ENCODE measurements at places on chromosomes 13 and 19.
A peak's percentile ranks its signal among the peaks of the same experiment; 100 is the strongest.

DNA sequence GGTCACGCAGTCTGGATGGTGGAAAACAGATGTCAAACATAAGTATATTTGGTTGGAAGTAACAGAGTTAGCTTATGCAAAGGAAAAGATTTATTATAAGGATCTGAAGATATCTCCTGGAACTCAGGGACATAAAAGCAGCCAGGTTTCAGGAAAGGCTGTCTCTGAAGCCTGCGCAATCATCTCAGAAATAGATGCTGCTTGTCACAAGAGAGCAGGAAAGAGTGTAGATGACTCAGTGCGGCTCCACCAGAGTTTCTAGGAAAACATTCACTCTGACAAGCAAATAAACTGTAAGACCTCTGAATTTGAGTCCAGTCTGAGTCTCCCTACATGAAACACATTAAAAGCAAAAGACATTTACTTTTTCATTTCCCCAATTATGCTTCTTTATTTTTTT is 220.4 kb upstream of the HTR2A start:
- no peak for DNase-seq

- DNase-seq: no peak
Measured at GRCh38 chr19:17391371-17392151, 2.4 kb downstream of the CCDC194 start.

DNA sequence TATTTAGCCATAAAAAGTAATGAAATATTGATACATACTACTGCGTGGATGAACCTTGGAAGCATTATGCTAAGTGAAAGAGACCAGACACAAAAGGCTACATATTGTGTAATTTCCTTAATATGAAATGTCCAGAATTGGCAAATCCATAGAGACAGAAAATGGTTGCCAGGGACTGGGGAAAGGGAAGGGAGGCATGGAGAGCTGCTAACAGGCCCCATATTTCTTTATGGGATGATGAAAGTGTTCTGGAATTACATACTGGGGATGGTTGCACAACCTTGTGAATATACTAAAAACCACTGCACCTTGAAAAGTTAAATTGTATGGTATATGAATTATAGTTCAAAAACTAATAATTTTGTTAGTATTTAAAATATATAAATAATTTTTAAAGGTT is 3.6 kb downstream of the IFT88 start:
- DNase-seq: no peak

DNA sequence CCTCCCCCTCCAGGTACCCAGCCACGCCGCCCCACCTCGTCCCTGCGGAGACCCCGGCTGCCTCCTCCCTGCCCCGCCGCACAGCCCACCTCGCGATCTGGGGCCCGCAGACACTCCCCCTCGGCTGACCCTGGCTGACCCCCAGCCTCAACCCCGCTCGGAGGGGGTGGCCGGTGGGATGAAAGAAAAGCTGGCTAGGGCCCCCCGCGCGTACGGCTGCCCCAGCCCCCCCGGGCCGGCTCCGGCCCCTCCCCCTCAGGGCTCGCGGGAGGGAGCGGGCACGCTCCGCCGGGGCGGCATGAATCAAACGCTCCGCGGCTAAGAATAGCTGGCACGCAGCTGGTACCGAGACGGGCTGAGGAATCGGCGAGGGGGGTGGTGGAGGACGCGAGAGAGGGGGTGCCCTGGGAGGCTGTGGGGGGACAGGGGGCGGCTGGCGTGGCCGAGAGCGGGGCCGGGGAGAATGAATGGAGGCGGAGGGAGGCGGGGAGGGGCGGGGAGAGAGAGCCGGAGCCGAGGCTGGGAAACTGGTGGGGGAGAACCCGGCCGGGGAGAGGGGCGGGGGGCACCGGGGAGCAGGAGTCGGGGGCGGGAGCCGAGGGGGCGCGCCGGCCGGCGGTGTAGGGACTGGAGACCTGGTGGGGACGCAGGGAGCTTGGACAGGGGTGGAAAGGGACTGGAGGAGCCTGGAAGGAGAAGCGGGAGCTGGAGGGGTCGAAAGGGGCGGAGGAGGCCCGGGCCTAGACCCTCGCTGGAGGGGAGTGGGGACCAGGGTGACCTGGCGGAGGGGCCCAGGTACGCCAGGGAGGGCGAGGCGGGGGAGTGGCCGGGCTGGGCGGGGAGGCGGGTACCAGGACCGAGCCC is 1.1 kb downstream of the SHANK1 start:
- no peak for DNase-seq

DNA sequence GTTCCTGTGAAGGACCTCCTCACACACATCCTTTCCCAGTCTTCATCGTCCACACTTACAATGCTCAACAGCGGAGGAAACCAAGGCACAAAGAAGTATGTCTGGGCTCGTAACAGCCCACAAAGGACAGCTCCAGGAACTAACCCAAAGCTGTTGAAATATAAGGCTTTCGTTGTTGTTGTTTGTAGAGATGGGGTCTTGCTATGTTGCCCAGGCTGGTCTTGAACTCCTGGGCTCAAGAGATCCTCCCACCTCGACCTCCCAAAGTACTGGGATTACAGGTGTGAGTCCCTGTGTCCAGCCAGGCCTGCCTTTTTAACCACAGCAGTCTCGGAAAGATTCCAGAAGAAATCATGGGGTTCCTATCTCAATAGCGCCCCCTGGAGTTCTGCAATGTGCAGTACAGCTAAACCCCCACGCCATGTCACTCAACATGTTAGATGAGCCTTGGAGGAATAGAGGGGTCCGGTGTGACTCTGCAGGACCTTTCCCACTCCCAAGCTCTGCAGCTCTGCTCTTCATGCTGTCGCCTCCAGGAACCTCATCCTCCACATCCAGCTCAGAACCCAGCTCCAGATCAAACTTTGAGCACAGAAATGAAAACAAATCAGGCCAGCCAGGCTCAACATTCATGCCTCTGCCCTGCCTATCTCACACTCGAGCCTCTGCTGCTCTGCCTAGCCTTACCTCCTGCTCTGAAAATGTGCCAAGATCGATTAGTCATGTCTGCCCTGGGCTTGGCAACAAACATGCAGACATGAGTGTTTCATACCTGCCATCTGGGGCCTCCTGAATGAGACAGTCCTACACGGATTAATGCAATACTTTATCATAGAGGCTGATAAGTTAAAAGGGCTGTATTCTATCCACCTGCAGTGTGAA is 7.5 kb downstream of the PLA2G4C start:
- peak; percentile 19 for DNase-seq

- no peak for DNase-seq
Measured at GRCh38 chr19:5127717-5128116, 158.8 kb downstream of the KDM4B start.

DNA sequence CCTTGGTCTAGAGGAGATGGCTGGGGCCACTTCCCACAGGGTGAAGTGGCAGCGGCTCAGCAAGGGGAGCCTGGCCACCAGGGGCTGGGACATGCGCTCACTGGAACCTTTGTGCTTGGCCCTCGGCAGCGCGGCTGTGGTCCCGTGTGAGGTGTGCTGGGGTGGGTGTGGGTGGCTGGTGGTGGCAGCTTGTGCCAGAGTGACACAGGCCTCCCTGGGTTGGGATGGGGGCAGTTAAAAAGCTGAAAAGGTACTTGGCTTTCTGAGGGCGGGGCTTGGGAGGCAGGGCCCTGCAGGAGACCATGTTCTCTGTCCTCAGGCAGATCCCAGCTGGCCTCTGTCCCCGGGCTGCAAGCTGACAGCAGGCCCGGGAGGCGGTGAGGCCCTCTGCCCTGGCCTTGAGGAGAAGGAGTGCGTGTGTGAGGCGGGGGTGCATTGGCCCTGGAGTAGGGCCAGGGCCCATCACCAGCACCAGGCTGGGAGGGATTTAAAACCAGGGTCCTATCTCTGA is 17.3 kb downstream of the MPND start:
- no peak for DNase-seq

- DNase-seq: no peak
Measured at GRCh38 chr19:3408996-3409345, 42.6 kb downstream of the NFIC start.

DNA sequence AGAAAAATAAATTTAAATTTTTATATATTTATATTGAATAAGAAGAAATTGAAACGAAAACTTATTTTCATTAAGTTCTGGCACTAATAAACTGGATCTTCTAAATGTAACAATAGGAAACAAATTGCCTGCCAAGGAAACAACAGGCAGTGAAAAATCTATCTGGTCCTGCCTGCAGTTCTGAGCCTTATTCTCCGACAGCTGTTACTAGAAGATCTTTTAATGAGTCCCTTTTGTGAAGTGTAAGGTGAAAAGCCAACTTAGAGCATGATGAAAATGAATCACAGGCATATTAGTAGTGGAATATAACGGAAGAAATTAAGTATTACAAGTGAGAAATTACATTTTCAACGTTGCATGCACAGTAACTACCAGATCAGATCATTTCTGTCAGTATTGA is 1002.7 kb upstream of the PCDH20 start:
- DNase-seq: no peak

DNA sequence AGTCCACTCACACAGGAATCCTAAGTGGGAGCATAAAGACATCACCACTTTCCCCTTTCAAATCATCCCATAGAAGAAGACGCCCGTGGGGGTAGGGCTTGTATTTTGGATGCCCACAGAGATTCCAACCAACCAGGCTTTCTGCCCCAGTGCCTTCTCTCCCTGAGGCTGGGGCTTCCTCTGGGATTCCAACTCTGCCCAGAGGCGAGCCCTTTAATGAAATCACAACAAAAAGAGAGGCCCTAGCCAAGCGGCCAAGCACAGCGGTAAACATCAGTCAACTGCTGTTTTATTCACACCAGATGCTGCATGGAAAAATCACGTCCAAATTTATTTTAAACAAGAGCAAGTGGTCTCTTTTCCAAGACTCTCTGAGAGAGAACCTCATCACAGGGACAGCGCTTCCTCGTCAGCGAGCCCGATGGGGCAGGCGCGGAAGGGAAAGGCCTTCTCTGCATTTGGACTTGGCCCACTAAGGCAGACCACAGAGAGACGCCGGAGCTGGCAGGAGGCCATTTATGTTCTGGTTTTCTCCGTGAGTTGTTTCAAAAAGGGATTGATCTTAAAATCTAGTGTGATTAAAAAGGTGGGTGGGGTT is 31.5 kb downstream of the ADPRHL1 start:
- DNase-seq: no peak

- DNase-seq: no peak
Measured at GRCh38 chr19:49682274-49682673, 5.2 kb downstream of the PRMT1 start.

DNA sequence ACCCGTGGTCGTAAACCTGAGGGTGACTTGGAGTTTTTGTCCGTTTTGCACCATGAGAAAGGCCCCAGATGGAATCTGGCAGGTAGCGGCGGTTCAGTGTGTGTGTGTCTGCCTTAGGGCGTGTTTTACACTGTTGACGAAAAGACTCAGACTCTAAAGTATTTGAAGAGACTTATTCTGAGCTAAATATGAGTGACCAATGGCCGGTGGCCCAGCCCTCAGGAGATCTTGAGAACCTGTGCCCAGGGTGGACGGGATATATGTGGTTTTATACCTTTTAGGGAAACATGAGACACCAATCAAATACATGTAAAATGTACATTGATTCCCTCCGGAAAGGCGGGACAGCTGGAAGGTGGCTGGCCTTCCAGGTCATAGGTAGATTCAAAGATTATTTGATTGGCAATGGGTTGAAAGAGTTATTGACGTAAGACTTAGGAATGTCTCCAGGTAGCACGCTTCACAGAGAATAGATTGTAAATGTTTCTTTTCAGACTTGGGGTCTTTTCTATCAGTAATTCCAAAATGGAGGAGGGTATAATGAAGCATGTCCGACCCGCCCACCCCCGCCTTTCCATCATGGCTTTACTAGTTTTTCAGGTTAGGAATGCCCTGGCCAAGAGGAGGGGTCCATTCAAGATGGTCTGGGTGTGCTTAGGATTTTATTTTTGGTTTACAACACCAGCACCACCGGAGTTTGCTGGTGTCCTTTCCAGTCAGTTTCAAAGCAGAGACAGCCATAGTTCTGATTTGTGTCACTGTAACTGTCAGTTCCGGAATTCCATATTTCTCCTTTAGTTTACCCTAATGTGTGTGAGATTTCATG is 1.0 kb upstream of the ZNF529 start:
- DNase-seq: no peak

- no peak for DNase-seq
Measured at GRCh38 chr19:18173054-18173571, 500 bp upstream of the IFI30 start.

DNA sequence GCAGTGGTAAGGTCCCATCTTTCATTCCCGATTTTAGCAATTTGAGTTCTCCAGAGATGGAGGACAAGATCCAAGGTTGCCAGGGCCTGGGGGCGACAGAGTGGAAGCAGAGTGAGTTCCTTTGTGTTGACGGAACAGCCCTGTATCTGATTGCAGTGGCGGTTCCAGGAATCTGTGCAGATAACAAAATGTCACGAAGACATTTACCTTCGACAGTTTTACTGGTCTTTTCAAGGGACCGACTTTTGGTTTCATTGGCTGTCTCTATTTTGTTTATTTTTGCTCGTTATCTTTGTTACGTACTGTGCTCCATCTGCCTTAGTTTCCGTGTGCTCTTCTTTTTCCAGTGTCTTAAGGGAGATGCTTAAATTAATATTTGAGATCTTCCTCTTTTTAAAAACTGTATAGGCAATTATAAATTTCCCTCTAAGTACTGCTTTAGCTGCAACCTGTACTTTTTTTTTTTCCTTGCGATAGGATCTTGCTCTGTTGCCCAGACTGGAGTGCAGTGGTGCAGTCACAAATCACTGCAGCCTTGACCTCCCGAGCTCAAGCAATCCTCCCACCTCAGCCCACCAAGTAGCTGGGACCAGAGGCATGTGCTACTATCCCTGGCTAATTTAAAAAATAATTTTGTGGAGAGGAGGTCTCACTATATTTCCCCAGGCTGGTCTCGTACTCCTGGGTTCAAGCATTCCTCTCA is 23.2 kb downstream of the KDM4B start:
- no peak for DNase-seq

- no peak for DNase-seq
Measured at GRCh38 chr19:21835429-21835809, 563 bp downstream of the ZNF43 start.

GRCh38 chr13:50651922-50652321 is 191.6 kb downstream of the DLEU7 start:
- no peak for DNase-seq

- no peak for DNase-seq
Measured at GRCh38 chr19:28330831-28331230, 882.1 kb downstream of the UQCRFS1 start.

GRCh38 chr13:28653111-28653510 is 5.8 kb upstream of the POMP start:
- no peak for DNase-seq

- DNase-seq: no peak
Measured at GRCh38 chr13:87497426-87497825, 173.7 kb upstream of the SLITRK5 start.

DNA sequence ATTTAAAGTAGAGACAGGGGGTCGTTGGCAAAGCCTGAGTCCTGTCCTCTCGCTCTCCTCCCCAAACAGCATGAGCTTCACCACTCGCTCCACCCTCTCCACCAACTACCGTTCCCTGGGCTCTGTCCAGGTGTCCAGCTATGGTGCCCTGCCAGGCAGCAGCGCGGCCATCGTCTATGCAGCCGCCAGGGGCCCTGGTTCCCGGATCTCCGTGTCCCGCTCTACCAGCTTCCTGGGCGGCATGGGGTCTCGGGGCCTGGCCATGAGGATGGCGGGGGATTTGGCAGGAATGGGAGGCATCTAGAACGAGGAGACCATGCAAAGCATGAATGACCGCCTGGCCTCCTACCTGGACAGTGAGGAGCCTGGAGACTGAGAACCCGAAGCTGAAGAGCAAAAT is 1117.2 kb upstream of the MIR17HG start:
- no peak for DNase-seq

- no peak for DNase-seq
Measured at GRCh38 chr13:26956522-26957142, 196.0 kb upstream of the GPR12 start.

All from CD4-positive, alpha-beta T cell treated with Interleukin-6 at 100 ng/mL for 8 hours (primary cell).